ENCODE measurements at places on chromosomes 16 and 17. TPM values are rescaled to one million over a fixed set of nuclear protein-coding genes. Genes with fewer than 3 reads are reported as not detected.
A peak's percentile ranks its signal among the peaks of the same experiment; 100 is the strongest.

- DNase-seq = no peak
Observed at GRCh38 chr16:77289331-77289809, 90.2 kb downstream of the SYCE1L start.

DNA sequence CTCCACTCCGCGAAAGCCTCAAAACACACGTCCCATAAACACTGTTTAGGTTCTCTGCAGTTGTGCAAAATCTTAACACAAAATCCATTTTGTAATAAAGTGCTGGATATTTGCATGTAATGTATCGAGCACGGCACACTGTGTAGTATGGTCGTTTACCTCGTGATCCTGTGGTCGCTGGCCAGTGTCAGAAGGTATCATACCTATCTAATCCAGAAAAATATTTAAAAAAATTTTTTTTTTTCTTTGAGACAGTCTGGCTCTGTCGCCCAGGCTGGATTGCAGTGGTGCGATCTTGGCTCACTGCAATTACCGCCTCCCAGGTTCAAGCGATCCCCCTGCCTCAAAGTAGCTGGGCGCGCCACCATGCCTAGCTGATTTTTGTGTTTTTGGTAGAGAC is 996 bp downstream of the RPL38 start:
- DNase-seq = no peak

The RCVRN gene
- not detected for total RNA-seq

DNA sequence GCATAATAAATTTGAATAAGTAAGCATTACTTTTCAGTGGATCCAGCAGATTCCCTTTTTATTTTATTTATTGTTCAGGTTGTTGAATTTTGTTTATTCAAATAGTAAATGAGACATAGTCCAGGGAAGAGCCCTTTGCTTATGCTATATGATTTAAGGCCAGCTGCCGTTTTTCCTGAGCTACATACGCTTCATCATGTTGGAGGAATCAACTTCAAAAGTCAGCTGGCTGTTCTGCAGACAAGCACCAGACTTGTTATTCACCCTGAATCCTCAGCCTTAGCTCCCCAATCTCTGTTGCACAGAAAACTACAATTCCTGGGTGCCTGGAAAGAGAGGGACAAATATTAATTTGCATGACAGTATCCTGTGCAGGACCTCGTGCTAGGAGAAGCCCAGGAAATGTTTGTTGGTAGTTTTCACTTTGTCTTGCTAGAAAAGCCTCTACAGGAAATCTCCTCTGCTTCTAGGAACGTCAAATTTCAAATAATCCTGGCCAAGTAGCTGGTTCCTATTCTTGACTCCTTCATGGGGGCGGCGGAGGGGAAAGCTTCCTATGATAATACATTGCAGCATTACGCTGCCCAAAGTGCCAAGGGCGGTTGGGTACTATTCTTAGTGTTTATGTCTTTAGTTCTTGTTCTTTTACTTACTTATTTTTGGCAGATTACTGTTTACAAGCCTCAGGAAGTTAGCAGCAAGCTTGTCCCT is 101.6 kb downstream of the PRKCA start:
- no peak for DNase-seq

DNA sequence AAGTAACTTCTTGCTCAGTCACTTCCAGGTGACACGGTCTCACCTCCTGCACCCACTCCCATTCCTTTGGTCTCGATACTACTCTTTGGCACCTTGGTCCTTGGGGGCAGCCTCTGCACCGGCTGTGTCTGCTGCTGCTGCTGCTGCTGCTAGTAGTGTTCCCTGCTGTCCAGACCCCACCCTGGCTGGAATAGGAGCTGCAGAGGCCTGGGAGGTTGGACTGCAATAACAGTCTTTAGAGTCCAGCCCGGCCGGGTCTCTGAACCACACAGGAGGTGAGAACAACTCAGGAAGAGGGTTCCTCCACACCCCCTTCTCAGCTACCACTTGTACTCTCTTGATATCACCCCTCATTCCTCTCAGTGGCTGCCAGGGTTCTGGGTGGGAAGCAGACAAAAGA is 231.1 kb upstream of the NLRP1 start:
- no peak for DNase-seq

The ZACN gene
- total RNA-seq = not detected

DNA sequence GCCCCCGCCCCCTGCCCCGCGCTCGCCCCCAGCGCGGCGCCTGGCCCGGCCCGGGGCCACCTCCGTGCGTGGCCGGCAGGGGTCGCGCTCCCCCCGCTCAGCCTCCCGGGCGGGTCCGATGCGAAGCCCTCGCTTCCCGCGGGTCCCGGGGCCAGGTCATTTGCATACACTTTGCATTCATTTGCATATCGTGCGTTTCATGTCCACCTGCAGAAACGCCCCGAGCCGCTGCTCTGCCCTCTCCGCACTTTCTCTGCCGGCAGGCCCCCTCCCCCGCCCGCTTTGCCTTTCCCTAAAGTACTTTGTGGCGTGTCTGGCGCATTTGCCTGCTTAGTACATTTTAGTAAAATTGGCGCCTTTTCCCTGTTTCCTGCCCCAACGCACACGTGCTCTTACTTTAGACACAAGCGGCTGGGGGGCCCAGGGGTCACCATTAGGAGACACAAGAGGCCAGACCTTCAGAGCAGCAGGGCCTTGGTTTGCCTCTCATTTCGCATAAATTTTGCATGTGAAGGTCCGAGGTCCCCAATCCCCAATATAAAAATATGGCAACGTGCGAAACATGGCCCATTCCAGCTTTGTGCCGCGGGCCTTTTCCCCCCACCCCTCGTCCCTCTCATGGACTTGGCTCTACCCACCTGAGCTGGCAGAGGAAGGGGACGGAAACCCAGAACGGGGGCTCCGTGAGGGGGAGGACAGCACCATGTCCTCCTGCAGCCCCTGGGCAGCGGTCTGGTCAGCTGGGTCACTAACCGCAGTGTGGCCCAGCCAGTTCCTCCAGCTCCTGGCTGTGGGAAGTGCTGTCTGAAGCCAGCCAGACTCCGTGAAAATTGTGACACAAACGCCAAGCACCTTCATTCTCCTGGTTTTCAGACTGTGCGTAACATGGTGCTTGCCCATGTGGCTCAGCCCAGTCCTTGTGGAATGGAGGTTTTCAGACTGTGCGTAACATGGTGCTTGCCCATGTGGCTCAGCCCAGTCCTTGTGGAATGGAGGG is 34.8 kb downstream of the CBFA2T3 start:
- no peak for DNase-seq

The POLR2A gene
- 115 TPM for total RNA-seq

- DNase-seq = no peak
Observed at GRCh38 chr17:32123782-32124181, 18.5 kb upstream of the RHOT1 start.

DNA sequence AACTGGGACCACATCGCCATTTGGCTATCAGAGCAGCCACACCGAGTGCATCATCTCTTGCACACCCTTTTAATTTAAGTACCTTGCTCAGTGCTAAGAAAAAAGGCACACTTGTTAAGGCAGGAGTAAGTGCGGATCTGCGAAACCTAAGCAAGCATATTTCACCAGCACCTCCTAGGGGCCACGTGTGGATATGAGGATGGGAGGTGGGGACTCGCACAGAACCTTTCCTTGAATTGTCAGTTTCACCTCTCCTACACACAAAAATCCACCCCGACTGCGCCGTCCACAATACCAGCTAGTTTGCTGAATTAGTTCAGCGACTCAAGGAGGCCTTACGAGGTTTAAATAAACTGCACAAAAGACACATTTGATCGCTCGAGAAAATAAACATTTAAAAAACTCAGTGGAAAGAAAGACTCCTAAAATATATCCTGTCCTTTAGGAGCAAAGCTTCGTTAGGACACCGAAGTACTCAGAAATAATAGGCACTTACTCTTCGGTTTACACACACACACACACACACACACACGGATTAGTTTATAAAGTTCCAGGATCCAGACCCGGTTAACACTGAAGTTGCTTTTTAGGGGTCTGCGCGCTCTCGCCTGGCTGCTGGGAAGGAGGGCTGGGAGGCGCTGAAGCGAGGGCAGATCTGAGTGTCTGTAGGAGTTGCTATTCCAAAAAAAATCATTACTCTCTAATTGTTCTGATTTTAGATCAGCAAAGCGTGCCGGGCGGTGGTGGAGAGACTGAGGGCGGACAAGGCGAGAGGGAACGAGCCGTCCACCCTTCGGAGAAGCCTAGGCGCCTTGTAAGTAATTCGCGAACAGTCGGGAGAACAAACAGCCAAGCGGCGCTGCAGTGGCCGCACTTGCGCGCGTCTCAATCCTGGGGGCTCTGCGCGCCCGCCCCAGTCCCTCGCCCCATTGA is 1.0 kb upstream of the KCNJ2 start:
- DNase-seq = no peak

DNA sequence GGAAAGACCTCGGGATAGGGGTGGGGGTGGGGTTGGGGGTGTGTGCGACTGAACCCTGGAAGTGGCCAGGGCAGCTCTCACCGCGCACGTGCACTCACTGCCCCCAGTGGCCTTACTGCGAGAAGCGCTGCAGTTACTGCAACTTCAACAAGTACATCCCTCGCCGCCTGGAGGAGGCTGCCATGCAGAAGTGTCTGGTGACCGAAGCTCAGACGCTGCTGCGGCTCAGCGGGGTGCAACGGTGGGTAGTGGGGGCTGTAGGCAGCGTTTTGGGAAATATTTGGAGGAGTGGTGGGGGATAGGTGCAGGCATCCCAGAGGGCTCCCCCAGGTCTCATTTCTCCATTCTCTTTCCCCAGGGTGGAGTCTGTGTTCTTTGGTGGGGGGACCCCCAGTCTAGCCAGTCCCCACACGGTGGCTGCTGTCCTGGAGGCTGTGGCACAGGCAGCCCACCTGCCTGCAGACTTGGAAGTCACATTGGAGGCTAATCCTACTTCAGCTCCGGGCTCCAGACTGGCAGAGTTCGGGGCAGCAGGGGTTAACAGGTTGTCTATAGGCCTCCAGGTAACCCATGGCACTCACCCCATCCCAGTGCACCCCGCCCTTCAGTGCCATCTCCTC is 972 bp downstream of the RSAD1 start:
- peak; percentile 87 for DNase-seq

The TNFSF13 gene
- total RNA-seq = 1.7 TPM

DNA sequence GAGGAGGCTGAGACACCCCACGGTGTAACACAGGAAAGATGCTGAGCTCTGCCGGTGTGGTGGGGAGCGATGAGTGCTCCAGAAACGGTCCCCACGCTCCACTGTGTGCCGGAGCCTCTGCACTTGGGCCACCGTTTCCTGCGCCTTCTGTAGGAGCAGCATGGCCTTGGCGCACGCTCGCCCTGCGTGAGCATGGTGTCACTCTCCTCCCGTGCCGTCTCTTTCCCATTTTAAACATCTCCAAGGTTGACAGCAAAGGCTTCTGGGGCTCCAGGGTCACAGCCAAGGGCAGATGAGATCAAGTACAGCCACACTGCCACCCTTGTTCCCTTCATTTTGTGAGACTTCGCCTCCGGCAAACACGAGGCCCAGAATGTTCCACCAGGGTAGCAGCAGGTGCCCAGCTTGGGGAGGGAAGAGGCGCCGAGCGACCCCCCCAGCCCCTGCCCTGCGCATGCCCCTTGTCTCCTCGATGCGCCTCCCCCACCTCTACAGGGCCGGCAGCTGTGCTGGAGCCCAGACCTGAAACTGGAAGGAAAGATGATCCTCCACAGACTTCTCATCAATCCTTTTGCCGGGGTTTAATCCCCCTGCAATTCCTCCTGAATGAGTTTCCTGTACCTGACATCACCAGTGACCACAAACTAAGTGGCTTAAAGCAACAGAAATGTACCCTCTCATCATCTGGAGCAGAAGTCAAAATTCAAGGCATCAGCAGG is 19.9 kb upstream of the OSGIN1 start:
- DNase-seq = no peak

The HSD17B2 gene
- not detected for total RNA-seq

The HBM gene
- total RNA-seq = not detected

DNA sequence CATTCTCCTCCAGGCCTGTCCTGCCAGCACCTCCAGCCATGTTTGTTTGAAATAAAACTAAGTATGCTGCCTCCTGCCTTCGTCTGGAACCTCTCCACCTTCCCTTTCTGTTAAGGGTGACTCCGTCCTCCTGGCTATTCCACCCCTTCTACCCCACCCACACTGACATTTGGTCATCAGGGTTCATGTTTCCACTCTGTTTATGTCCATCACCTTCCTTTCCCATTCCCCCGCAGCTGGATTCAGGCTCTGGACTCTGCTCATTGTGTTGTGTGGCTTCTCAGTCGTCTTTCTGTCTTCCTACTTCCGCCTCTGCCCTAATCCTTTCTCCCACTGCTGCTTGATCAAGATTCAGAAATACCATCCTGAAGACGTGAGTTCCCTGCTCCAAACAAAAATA is 28.6 kb downstream of the EPN2 start:
- no peak for DNase-seq

GRCh38 chr17:10033959-10034358 is 128.9 kb upstream of the RCVRN start:
- no peak for DNase-seq

GRCh38 chr17:34562387-34562786 is 17.0 kb upstream of the TMEM132E start:
- DNase-seq = no peak

The NOTUM gene
- not detected for total RNA-seq

The RMI2 gene
- 1.6 TPM for total RNA-seq

GRCh38 chr16:85862476-85863383 is 36.2 kb upstream of the IRF8 start:
- DNase-seq = peak; percentile 61

The DLX3 gene
- total RNA-seq = not detected

- no peak for DNase-seq
Observed at GRCh38 chr17:20999044-20999573, 43.7 kb downstream of the USP22 start.

DNA sequence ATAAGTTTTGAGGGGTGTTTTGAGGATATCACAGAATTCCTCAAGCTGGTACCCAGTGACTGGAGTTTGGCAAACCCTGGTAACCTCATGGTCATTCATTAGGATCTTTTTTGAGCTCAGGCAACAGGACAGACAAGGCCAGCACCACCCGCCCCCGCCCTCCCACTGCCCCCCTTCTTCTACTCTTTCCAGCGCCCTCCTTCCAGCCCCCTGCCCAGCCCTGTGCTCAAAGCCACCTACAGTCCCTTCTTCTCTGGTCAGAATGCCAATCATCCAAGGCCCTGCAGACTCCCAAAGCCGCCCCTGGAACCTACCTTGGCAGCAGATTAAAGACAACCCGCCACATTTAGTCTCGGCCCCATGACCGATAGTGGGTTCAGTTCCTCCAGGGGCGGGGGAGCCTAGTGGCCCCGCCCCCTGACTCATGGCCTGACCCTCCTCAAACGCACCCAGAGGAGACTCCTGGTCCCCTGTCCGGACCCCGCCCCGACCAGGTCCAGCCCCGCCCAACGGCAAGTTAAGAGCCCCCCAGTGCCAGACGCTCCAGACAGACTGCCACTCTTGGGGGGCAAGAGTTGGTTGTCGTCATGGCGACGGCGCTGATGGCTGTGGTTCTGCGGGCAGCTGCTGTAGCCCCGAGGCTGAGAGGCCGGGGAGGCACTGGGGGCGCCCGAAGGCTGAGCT is at the start of gene NAGS:
TSS of gene NAGS (plus strand) at position 546 of the 684 bp plus-strand sequence. CDS start at position 588, 42 bp downstream.
- no peak for DNase-seq
